ENCODE measurements at places on chromosomes 2 and 18. TPM values are rescaled to one million over a fixed set of nuclear protein-coding genes. Genes with fewer than 3 reads are reported as not detected.

POTEC gene
- polyA plus RNA-seq = not detected

IL36RN gene
- polyA plus RNA-seq = not detected

SKA1 gene
- 12.1 TPM for polyA plus RNA-seq

- no peak for DNase-seq
Observed at GRCh38 chr2:107303964-107304363, 418.0 kb upstream of the ST6GAL2 start.

SUPT7L gene
- polyA plus RNA-seq = 24.6 TPM

GRCh38 chr2:171083451-171083850 is 77.2 kb downstream of the TLK1 start:
- DNase-seq = no peak

DNA sequence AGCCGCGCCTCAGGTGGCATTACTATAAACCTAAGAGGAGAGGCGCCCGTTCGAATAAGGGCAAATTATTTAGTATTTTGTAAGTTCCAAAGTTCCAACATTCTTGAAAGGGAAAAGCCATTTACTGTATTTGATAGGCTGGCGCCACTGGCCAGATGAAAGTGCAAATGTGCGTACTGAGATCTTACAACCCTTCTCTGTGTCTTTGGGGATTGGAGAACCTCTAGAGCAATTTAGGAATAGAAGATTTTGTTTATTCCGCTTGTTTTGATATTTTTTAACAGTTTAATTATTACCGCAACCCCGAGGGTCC is 467 bp upstream of the WDR35 start:
- DNase-seq = peak; percentile 8

IL1RN gene
- polyA plus RNA-seq = not detected

GRCh38 chr2:11748018-11748860 is 1.8 kb downstream of the LPIN1 start:
- no peak for DNase-seq

DNA sequence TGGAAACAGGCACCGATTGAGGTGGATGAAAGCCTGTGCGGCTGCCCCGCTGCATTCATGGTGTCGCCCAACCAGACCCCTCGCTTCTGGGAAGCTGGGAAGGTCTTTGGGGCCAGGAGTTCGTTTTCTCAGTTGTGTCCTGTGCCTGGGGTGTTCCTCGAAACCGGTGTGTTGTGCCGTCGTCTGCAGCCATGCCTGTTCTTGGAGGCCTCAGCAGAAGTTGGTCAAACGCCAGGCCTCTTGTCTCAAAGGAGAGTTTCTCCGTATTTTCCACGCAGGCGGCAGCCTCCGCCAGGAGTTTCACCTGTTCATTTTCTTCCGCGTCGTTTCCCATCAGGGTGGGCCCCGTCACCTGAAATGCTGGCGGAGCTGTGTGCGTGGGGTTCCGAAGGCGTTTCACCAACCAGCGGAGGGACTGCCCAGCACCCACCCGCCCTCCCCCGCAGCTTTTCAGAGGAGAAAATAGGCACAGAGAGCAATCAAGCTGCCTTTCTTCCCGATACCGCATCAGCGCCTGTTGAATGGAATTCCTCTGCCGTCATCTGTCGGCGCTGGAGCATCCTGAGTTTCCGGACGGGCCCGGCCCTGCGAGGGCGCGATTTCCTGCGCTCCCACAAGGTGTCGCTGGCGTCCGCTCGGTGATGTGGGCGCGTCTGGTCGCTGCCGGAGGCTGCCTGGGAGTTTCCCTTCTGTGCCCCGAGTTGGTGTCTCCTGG is 17.0 kb upstream of the NFATC1 start:
- peak; percentile 64 for DNase-seq

ADGRF3 gene
- polyA plus RNA-seq = 0.22 TPM

RAD51AP2 gene
- not detected for polyA plus RNA-seq

DNA sequence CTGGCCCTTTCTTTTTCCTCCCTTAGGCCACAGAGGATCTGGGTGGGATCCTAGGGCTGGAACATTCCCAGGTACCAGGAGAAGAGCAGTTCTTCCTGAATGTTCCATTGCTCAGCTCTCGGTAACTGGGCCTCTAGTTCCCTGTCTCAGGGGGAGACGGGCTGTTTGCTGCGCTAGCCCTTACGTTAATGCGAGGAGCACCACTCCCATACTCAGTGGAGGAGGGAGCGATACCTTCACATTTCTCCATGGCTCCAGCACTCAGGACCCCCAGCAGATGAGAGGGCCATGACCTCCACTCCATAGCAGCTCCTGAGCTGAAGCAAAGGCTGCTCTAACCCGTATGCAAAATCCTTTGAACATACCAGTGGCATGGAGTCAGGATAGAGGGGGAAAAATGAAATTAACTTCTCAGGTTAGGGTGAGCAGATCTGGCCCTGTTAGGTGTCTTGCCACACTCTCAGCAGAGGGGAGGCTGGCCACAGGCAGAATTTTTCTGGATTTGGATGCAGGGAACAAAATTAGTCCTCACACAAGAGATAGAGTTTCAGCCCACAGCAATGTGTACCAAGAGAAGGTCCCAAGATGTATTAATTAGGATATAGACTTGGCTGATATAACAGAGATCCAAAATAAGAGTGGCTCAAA is 206.7 kb downstream of the ZFP36L2 start:
- no peak for DNase-seq

MAP2 gene
- polyA plus RNA-seq = 95.4 TPM

- no peak for DNase-seq
Observed at GRCh38 chr2:74119339-74119738, 28.4 kb downstream of the BOLA3 start.

DSG2 gene
- polyA plus RNA-seq = 0.19 TPM

DNA sequence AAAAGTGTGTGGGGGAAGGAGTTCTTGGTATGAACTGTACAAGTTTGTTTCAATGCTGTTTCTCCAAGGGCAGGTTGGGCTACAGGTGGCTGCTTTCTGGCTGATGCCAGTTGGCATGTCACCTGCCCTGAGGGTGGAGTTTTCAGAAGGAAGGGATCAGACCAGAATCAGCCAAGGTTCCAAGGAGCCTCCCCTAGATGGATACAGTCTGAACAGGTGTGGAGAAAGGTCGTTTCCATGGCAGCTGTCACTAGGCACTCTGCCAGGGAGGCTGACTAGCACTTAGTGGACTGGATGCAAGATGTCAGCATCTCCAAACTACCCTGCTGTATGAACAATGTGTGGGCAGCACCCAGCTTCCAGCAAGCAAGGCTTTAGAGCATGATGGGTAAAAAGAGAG is 444.4 kb upstream of the HNRNPA3 start:
- DNase-seq = no peak

- DNase-seq = no peak
Observed at GRCh38 chr2:200620606-200621390, 35.0 kb downstream of the AOX1 start.

AKAIN1 gene
- not detected for polyA plus RNA-seq

DNA sequence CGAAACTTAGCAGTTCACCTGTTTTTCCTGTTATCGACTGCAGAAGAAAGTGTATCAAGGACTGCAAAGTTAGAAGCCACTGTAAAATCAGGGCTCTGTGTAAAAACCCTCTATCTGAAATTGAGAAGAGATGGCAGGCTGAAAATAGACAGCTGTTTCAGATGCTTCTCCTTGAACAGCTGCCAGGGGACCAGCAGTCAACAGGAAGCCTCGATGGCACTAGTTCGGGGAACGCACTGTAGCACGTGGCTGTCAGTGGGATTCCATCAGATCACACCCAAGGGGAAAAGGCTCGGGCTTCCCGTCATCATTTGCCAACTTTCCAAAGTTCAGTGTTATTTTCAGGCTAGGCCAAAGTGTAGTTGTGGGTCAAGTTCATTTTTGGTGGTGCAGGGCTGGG is 316.9 kb downstream of the TXNL1 start:
- no peak for DNase-seq

- DNase-seq = no peak
Observed at GRCh38 chr2:138012968-138013367, 48.7 kb downstream of the HNMT start.

GRCh38 chr18:23138471-23138870 is 3.2 kb downstream of the CABLES1 start:
- peak; percentile 29 for DNase-seq

AQP4 gene
- 35.4 TPM for polyA plus RNA-seq
